ENCODE measurements at places on chromosomes 4 and X.
A peak's percentile ranks its signal among the peaks of the same experiment; 100 is the strongest.

GRCh38 chr4:6944301-6945051 is 34.9 kb downstream of the TBC1D14 start:
- DNase-seq = no peak

- peak; percentile 49 for DNase-seq
Measured at GRCh38 chr4:1402021-1402515, 4.2 kb downstream of the NKX1-1 start.

GRCh38 chrX:74449322-74449936 is 28.1 kb downstream of the SLC16A2 start:
- no peak for DNase-seq

GRCh38 chr4:5260121-5260520 is 208.8 kb downstream of the STK32B start:
- DNase-seq = no peak

DNA sequence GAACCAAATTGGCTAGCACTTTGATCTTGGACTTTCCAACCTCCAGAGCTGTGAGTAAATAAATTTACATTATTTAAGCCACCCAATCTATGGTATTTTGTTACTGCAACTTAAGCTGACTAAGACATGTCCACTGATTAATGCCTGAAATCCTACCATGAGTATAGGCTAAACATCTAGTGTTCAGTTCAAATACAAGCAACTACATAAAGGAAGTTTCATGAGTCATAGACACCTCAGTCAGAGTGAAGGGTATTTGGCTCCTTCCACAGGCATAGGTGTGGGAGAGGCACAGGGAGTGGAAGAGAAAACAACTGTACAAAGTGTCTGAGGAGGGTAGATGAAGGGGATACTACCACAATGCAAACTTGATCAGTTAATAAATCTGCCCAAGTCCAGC is 35.5 kb upstream of the PCDH19 start:
- DNase-seq = no peak

DNA sequence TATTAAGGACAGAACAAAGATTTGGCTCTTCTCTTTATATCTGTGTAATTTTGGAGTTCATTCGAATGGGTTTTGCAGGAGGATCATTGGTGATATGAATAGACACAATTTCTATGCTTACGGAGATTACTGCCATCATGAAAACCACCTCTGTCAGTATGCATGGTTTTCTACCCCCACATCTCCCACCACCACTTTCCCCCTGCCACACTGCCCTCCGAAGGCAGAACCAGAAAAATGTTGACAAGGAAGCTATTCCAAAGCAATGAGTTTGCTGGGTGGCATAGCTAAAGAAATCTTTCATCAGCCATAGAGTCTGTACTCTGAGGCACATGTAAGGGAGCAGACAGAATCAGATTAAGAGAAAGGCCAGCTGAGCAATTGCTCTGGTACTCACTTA is 567.3 kb upstream of the ACTRT1 start:
- no peak for DNase-seq

DNA sequence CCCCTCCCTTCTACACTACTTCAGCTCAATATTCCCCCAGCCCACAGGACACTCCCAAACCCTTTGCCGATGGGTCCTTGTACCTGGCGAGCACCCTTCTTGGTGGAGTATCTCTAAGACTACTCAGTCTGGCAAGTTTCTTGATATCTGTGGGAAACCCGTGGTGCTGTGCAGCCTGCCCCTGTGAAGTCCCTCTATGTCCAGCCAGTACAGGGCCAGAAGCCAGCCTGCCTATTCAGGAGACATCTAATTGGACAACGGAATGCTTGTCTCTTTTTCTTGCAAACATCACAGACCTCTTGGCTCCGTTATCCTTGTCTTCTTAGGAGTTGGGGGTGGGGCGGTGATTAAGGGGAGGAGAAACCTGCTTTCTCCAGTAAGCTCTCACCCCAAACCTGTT is 3.7 kb upstream of the IGFBP7 start:
- no peak for DNase-seq

DNA sequence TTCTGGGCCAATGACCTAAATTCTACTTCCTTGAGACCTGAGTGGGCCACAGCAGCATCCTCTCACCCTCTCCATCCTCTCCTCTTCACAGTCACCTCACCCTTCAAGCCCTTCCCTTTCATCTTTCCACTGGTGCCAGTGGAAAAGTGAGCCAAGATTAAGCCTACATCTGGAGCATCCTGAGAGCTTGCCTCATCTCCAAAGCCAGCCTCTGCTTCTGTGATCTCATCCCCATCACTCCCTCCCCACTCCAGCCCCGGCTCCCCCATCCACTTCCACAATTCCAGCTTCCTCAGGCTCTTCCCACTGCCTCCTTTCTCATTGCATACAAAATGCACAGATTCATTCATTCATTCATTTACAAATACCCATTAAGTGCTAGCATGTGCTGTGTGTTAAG is 10.1 kb upstream of the RASL11B start:
- no peak for DNase-seq

- DNase-seq = peak; percentile 17
Measured at GRCh38 chrX:71618787-71619186, 476 bp upstream of the CXCR3 start.

GRCh38 chr4:11427121-11427996 is 1.3 kb downstream of the HS3ST1 start:
- no peak for DNase-seq

DNA sequence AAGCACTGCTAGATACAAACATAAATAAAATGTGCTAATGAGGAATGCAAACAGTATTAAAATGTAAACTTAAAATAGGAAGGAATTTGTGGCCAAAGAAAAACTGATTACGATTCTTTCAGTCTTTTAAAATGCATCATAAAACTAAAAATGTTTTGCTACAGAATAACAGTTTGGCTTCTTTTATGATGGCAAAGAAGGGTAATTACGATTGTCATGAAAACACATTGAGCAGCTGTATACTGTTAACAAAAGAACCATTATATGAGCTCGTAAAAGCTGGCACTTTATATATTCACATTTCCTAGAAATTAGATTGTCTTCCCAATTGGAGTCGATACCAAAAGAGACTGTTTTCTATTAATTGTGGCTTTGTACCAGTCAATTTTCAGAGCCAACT is 290.4 kb downstream of the NR3C2 start:
- DNase-seq = no peak

- DNase-seq = no peak
Measured at GRCh38 chr4:89681671-89682070, 155.3 kb downstream of the SNCA start.

DNA sequence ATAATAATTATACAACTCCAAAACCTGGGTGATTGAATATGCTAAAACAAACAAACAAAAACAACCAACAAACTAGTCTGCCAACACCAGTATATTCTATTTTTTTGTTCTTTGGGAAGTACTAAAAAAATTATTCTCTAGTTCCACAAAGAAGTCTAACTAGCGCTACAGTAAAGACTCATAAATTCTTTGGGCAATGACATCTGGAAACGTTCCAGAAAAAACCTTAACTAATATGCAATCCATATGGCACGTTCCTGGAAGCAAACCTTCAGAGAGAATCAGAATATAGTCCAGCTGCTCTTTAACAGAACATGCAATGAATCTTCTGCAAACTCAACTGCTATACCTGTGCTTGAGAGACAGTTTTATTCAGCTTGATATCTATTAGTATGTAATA is 500.1 kb downstream of the TRAM1L1 start:
- no peak for DNase-seq

DNA sequence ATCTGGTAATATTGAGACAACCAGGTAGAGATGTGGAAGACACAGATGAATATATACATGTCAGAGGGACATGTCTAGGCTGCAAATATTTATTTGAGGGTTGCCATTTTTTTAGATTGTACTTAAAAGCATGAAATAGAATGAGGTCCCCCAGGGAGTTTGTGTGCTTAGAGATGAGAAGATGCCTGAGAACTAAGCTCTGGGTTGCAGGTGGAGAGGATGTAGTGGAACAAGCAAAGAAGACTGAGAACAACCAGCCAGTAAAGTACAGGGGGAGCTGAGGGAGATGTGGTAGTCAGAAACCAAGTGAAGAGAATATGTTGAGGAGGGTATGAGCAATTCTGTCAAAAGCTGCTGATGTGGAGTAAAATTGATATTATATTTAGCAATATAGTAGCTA is 95.6 kb upstream of the UNC5C start:
- DNase-seq = no peak

DNA sequence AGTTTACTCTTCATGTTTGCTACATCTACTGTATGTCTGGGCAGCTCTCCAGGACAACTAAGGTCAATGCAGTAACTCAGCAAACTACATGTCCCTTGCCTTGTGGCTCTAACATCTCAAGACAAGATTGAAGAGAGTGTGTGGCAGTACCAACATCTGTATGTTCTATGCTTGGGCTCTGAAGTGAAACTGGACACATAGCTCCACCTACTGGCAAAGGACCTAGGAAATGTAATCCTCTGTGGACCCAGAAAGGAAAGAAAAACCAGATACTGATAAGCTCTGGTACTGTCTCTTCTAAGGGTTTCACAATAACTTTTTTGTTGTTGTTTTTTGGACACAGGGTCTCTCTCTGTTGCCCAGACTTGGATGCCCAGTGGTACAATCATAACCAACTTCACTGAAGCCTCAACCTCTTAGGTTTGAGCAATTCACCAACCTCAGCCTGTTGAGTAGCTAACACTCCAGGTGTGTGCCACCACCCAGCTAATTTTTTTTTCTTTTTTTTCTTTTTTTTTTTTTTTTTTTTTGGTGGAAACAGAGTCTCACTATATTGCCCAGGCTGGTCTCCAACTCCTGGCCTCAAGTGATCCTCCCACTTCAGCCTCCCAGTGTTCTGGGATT is 64.1 kb downstream of the QDPR start:
- no peak for DNase-seq

- DNase-seq = no peak
Measured at GRCh38 chr4:8892556-8893226, 21.1 kb upstream of the HMX1 start.

DNA sequence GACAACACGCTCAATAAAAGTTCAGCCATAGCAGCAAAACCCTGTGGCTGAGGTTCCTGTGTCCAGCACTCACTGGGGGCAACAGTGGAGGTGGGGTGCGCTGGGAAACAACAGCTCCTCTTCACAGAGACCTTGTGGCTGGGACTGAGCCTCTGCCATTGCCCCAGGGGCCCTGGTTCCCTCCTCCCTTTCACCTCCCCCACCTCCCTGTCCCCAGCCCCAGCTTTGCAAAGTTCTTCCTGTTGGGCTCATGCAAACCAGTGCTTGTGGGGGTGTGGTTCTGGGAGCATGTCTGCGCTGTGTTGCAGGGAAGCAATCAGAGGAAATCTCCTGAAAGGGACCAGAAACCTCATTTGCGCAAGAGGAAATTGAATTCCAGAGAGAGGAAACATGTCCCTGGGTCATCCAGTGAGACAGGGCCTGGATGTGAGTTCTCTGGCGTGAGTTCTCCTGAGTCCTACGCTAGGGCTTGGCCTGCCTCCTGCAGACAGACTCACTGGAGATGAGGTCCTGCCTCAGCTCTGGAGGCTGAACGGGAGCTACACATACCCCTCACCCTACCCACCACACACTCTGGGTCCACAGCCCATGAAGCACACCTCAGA is 7.4 kb downstream of the FATE1 start:
- peak; percentile 68 for DNase-seq

- DNase-seq = no peak
Measured at GRCh38 chr4:107006218-107006617, 29.9 kb downstream of the DKK2 start.

GRCh38 chr4:114558446-114559020 is 40.1 kb upstream of the UGT8 start:
- no peak for DNase-seq

- DNase-seq = no peak
Measured at GRCh38 chr4:158458271-158458895, 63.3 kb upstream of the RXFP1 start.

- DNase-seq = no peak
Measured at GRCh38 chr4:187558391-187558790, 437.2 kb upstream of the ZFP42 start.

DNA sequence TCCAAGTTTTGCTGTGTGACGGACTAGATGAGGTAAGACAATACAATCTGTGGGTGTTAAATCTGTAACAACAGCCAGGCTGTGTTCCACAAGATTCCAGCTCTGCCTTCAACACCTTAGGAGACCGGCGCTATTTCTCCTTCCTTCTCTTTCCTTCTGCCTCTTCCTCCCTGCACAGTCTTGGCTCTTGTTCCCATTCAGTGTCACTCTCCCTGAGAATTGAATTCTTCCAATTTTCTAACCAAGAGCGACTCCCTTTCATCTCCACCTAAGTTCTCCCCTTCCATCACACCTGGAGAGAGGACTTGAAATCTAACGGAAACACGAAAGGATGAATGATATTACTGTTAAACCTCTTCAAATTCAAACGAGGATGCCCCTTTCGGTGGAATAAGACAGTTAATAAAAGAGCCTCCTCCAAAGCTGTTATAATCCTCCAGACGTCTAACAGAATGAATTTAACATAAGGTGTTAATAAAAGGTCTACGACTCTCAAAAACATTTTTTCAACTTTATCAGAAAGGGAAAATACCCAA is 2.7 kb downstream of the EPHA5 start:
- DNase-seq = no peak

All from cardiac septum (tissue), 1 donor.